ENCODE measurements at places on chromosomes 5 and 9. TPM values are rescaled to one million over a fixed set of nuclear protein-coding genes. Genes with fewer than 3 reads are reported as not detected.

Gene CER1
- total RNA-seq = not detected

GRCh38 chr9:121210536-121210935 is 8.9 kb upstream of the RAB14 start:
- H3K27ac ChIP-seq = no peak overlapping the region
- no peak overlapping the region for H3K4me3 ChIP-seq
- no peak for DNase-seq
- H3K4me1 ChIP-seq = peaks cover 3% of the 10 kb centered on the region
- no peaks in the 10 kb centered on the region for H3K27me3 ChIP-seq

Gene OR2K2
- total RNA-seq = under 0.01 TPM

Gene GABRA1
- total RNA-seq = not detected

DNA sequence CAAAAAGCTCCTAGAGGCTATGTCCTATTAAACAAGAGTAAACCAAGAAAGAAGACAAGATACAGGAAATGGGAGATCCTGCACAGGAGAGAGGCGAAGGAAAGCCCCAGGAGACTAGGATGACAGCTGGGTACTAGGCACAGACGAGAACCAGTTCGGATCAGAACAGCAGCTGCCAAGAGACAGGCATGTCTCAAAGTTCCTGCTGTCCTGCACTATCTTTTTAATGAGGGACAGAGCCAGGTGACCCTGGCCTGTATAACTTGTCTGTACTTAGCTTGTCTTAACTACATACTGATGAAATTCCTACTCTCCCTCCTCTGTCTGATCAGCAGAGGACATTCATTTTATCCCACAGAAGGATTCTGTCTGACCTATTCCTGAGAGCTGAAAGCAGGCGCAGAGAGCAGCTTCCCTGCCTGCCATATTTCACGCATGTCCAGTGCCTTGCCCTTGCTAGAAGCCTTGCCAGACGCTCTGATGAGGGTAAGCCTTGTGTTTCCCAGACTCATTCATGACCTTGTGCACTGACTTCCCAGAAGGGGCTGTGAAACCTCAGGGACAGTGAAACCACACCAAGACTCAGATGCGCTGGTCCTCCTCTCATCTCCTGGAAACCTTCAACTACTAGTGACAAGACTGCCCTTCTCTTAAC is 24.7 kb downstream of the TSC1 start:
- H3K36me3 ChIP-seq = peaks cover 59% of the 10 kb centered on the region
- no peak overlapping the region for H3K4me3 ChIP-seq
- no peak overlapping the region for H3K27ac ChIP-seq
- no peaks in the 10 kb centered on the region for H3K4me1 ChIP-seq

- no peaks in the 10 kb centered on the region for H3K27me3 ChIP-seq
- no peak overlapping the region for H3K27ac ChIP-seq
- no peaks in the 10 kb centered on the region for H3K4me1 ChIP-seq
- no peaks in the 10 kb centered on the region for H3K36me3 ChIP-seq
- H3K4me3 ChIP-seq = no peak overlapping the region
- no peak for DNase-seq
Measured at GRCh38 chr9:83323148-83323547, 215.1 kb downstream of the FRMD3 start.

DNA sequence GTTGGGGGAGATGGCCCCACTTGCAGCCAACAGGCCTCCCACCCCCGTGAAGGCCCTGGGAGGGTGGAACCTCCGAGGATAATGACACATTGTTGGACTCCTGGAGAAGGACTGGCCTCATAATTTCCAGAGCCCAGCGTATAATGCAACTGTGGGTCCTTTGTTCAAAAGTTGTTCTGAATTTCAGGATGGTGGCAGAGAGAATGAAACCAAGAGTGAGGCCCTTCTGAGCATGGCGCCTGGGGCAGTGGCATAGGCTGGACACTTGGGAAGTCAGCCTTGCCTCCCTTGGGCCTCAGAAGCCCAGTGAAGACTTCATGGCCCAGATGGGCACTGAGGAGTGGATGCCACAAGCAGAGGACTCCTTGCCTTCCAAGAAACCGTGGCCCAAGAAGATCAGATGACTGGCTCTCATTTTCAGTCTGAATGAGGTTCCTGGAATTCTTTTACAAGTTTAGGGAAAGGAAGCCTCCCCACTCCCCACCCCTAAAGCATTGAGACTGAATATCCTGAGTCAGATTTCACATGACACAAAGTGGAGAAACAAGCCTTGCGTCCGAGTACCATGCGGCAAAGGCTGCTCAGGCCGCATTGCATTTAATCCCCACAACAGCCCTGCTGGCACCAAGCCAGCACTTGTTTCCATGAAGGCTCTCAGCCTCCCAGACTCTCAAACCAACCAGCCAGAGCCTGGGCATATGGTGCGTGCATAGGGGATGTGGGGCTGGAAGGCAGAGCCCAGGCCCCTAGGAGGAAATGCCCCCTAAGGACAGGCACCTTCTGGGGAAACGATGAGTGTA is 96.7 kb upstream of the SMIM23 start:
- no peak overlapping the region for H3K4me3 ChIP-seq
- no peaks in the 10 kb centered on the region for H3K4me1 ChIP-seq
- no peaks in the 10 kb centered on the region for H3K36me3 ChIP-seq
- H3K27me3 ChIP-seq = peaks cover 9% of the 10 kb centered on the region
- DNase-seq = no peak

Gene DENND4C
- 65.1 TPM for total RNA-seq

Gene PCDHA4
- total RNA-seq = 0.88 TPM

Gene NOXA1
- 0.88 TPM for total RNA-seq

DNA sequence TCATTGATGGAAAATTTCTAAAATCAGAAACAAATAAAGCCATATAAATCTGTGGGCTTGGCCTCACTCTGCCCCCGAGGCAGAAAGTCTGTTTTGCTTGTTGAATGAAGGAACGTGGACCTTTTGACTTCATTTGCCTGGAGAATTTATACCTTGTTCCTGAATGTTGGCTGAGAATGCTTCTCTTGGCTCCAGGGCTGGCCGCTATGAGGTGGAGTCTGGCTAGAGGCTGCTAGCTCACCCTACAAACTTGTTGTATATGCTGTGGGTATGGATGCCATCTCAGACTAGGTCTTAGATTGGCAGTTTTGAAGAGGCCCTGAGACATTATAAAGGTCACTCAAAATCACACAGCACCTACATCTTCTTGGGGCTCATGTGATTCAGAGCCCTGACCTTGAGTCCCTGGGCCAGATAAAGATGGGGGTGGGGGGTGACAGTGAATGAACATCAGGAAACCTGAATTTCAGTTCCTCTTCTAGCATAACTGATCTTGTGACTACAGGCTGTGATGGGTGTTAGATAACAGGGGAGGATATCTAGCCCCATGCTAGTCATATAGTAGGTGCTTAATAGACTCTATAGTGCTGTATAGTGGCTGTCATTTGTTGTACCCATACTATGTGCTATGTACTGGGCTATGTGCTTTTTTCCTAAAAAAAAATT is 2.8 kb downstream of the GM2A start:
- no peak overlapping the region for H3K4me3 ChIP-seq
- H3K27me3 ChIP-seq = no peaks in the 10 kb centered on the region
- DNase-seq = no peak
- H3K36me3 ChIP-seq = no peaks in the 10 kb centered on the region
- H3K27ac ChIP-seq = no peak overlapping the region

DNA sequence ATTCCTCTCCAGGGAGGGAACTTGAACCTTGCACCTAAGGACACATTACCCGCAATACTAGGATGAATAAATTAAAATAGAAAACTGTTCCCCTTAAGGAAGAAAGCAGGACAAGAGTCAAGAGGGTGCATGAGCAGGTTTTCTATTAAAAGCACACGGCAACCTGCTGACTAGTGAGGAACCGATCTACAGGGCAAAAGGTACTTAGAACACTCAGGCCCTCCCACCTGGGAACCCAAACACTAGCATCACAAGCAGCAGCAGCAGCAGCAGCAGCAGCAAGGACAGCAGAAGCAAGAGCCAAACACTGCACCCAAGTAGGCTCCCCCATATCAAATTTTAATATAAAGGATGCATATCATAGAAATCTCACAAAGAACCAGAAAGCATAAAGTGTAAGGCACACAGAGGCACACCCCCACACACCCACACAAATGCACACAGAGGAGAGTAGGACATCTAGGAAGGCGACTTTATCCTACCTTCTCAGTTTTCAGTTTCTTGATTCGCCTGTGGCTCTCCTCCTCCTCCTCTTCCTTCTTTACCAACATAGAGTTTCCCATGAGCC is 2.8 kb downstream of the ZNF608 start:
- H3K36me3 ChIP-seq = no peaks in the 10 kb centered on the region
- H3K27ac ChIP-seq = no peak overlapping the region
- DNase-seq = no peak
- peaks cover 14% of the 10 kb centered on the region for H3K27me3 ChIP-seq
- H3K4me1 ChIP-seq = peaks cover 50% of the 10 kb centered on the region

Gene NRARP
- under 0.01 TPM for total RNA-seq

GRCh38 chr5:95963650-95964410 is 2.2 kb upstream of the ELL2 start:
- no peaks in the 10 kb centered on the region for H3K27me3 ChIP-seq
- H3K36me3 ChIP-seq = no peaks in the 10 kb centered on the region
- peaks cover 10% of the 10 kb centered on the region for H3K4me1 ChIP-seq

DNA sequence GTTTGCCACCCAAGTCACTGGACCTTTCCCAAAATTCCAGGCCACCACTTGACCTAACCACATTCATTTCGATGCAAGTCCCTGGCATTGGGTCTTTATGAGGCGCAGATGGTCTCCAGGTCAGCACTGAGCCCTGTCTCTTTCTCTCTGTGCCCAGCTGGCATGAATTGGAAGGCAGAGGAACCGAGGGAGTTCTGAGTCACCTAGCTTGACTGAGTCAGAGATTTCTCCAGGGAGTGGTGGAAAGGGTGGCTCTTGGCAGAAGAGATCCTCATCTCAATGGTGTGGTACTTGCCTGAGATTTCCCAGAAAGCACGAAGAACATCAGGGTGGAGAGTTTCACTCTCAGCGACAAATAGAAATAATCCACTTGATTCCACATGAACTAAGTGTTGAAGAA is 43.8 kb downstream of the WDR36 start:
- peak; percentile 89 for DNase-seq

DNA sequence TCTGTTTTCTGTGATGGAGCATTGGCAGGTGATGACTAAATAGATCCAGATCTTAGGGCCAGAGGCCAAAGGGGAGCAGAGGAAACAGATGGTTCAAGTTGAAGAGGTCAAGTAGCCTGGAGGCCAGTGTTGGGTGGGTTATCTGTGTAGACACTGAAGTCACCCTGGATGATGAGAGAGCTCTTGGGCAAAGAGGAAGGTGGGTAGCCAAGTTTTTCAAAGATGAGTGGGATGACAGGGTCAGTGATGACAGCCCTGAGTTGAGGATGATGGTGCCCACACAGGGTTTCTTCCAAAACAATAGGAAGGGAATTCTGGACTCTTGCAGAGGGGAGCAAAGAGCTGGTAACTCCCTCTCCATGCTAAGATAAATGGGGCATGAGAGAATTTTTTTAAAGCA is 76.6 kb downstream of the CD180 start:
- no peak overlapping the region for H3K27ac ChIP-seq
- H3K4me3 ChIP-seq = no peak overlapping the region
- H3K36me3 ChIP-seq = no peaks in the 10 kb centered on the region
- no peaks in the 10 kb centered on the region for H3K27me3 ChIP-seq
- H3K4me1 ChIP-seq = no peaks in the 10 kb centered on the region

Gene CDX1
- 0.36 TPM for total RNA-seq

GRCh38 chr9:92752812-92753404 is 11.7 kb downstream of the BICD2 start:
- no peaks in the 10 kb centered on the region for H3K27me3 ChIP-seq
- H3K36me3 ChIP-seq = no peaks in the 10 kb centered on the region
- no peak overlapping the region for H3K4me3 ChIP-seq
- H3K27ac ChIP-seq = no peak overlapping the region
- no peak for DNase-seq

Gene LHX3
- under 0.01 TPM for total RNA-seq

DNA sequence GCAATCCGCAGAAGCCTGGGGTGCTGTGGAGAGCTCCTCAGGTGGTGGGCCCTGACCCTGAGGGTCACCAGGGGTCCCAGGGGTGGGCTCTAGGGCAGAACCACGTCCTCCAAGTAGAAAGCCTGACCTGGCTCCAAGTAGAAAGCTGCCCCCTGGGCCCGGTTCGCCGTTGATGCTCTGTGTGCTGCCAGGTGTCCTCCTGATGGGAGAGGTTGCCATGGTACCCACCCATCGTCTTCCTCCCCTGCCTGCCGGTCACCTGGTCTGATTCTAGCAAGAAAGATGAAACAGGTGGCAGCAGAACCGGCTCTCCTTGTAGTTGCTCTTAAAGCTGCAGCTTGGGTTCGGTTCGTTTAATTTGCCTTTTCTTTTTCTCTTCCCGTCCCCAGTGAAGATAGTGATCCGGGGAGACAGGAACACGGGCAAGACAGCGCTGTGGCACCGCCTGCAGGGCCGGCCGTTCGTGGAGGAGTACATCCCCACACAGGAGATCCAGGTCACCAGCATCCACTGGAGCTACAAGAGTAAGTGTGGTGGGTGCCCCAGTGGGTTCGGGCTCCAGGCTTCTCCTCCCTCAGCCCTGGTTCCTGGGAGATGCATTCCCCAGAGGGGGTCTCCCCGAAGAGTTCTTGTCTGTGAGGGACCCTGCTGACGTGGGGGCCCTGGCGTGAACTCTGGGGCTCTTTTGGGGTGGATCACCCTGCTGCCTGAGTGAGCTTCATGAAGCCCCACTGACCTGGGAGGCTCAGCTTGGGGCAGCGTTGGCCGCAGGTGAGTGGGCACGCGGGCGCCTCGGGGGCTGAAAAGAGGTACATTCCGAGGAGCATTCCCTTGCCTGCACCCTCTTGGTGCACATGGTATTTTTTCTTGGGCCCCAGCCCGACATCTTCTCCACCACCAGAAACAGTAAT is 15.6 kb downstream of the RABL6 start:
- H3K36me3 ChIP-seq = peaks cover 22% of the 10 kb centered on the region
- DNase-seq = no peak
- H3K27ac ChIP-seq = no peak overlapping the region
- no peak overlapping the region for H3K4me3 ChIP-seq
- no peaks in the 10 kb centered on the region for H3K4me1 ChIP-seq
- H3K27me3 ChIP-seq = no peaks in the 10 kb centered on the region

Gene TBC1D9B
- 90.2 TPM for total RNA-seq

Gene SV2C
- total RNA-seq = not detected

GRCh38 chr5:131262953-131263541 is 806 bp upstream of the CDC42SE2 start:
- no peaks in the 10 kb centered on the region for H3K36me3 ChIP-seq
- DNase-seq = no peak
- H3K4me1 ChIP-seq = peaks cover 19% of the 10 kb centered on the region
- H3K4me3 ChIP-seq = peak overlapping the region; percentile 98

DNA sequence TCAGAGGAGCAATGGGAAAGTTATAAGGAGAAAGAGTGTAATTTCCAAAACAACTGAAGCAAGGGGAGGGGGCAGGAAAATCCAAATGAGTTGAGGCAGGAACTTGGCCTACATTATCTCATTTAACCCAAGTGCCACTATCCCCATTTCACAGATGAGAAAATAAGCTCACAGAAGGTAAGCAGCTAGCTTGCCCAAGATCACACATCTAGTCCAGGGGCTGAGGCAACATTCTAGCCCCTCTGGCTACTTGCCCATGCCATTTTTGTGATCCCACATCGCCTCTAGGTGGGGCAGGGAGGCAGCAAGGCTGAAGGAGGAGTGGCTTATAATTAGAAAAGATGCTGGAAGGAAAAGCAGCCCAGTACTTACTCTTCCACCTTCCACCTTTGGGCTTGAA is 2.6 kb upstream of the PSIP1 start:
- no peaks in the 10 kb centered on the region for H3K36me3 ChIP-seq
- no peak for DNase-seq
- no peak overlapping the region for H3K4me3 ChIP-seq
- H3K27me3 ChIP-seq = no peaks in the 10 kb centered on the region
